ENCODE measurements at places on chromosomes 12 and 14.
A peak's percentile ranks its signal among the peaks of the same experiment; 100 is the strongest.

DNA sequence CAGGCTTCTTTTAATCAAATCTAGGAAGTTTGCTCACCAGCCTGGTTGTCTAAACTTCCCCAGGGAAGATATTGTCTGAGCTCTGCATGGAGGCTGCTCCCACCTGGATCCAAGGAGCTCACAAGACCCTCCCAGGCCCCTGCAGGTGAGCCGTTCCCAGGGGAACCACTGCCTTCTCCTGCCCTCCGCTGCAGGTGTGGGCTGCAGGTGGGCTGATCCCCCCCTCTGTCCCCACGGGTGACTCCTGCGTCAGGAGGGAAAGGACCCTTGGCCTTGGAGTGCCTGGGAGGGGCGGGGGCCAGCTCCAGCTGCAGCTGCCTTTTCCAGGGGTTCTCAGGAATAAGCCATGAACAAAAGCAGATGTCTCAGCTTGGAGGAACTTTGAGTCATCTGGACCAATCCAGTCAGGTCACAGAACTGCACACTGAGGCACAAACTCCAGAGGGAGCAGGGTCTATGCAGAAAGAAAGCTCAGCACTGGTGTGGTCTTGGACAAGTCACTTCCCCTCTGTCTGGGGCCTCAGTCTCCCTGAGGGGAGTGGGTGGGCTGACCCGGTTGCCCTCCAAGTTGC, 246.6 kb upstream of the RTL1 start:
- DNase-seq: no peak

GRCh38 chr12:25995906-25996305, 37.4 kb downstream of the RASSF8 start:
- DNase-seq: no peak

DNA sequence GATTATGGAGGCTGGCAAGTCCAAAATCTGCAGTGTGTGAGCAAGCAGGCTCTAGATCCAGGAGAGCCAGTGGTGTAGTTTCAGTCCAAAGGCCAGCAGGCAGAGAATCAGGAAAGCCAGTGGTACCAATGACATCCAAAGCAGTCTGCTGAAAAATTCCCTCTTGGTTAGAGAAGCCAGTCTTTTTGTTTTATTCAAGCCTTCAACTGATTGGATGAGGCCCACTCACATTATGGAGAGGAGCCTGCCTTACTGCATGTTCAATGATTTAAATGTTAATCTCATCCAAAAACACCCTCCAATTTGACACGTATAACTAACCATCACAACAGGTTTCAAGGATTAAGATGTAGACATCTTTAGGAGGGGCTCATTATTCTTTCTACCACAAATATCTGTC, 49.5 kb upstream of the ZDHHC17 start:
- no peak for DNase-seq

DNA sequence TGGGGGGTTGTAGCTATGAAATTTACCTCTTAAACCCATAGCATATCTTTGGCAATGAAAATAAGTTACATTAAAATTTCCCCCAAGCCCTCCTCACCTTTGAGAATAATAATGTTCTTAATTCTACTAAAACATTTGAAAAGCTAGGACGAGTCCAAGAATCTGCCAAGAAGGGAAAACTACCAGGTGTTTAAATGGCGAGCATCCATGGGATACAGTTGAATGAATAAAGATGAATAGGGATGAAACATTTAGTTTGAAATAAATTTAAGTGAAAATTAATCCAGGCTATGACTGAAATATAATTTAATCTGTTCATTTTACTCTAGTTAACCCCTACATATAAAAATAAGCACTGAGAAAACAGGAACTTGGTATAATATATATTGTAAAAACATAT, 536.7 kb downstream of the FLRT2 start:
- no peak for DNase-seq

- peak; percentile 15 for DNase-seq
Measured at GRCh38 chr14:51369814-51370213, 129.8 kb downstream of the TMX1 start.

GRCh38 chr12:18045446-18045992, 44.5 kb downstream of the RERGL start:
- no peak for DNase-seq

- no peak for DNase-seq
Measured at GRCh38 chr14:66244834-66245233, 241.3 kb upstream of the CCDC196 start.

DNA sequence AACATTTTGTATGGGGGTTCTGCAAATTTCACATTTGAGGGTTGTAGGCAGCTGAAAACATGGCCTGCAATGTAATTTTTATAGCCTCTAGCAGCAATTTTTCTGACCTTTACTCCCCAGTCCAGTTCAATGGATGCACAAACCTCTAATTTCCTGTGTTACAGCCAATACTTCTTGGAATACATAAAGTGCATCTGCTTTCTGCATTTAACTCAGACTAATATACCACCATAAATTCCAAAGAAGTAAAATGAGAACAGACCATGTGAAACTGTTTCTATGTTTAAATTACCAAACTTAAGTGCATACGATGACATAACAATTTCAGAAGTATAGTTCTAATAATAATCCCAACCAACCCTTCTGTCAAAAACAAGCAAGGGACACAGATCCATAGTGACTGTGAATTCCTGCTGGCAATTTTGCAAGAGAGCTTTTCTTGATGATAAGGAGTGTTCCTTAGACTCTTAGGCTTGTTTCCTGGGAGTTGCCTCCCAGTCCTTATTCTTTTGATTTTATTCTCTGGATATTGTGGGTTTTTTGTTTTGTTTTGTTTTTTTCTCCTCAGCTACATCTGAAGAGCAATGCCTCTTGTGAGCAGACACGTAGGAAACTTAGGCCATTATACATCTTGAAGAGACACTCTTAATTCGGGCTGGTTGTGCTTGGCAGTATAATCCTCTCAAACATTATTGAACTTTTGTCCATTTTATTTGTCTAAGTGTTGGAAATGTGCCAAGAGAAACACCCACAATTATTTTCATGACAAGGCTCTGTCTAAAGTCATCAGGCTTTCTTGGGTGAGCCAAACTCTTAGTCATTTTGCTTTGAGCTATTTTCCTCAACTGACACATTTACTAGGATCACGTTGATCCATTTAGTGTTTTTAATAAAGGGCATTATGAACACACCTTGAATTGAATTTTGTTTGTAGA, 51.3 kb upstream of the RERGL start:
- no peak for DNase-seq

DNA sequence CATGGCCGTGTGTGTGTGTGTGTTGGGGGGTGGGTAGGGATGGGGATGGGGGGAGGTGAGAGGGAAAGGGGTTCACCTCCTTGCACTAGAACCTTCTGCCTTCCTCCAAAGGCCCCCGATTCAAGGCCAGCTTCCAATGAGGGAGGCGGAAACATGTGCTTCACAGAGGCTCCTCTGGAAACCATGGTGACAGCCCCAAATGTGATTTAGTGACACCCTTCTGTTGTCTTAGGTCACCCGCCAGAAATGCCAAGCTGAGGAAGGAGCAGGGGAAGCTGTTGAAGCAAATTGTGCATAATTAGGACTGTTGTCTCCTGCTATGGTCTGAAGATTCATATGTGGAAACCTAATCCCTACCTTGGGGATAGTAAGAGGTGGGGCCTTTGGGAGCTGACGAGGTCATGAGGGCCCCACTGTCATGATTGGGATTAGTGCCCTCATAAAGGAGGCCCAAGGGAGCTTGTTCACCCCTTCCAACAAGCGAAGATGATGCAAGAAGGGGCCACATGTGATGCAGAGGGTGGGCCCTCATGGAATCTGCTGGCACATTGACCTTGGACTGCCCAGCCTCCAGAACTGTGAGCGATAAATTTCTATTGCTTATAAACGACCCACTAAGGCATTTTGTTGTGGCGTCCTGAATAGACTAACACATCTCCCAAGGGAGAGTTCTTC, 95.2 kb downstream of the AACS start:
- DNase-seq: no peak

DNA sequence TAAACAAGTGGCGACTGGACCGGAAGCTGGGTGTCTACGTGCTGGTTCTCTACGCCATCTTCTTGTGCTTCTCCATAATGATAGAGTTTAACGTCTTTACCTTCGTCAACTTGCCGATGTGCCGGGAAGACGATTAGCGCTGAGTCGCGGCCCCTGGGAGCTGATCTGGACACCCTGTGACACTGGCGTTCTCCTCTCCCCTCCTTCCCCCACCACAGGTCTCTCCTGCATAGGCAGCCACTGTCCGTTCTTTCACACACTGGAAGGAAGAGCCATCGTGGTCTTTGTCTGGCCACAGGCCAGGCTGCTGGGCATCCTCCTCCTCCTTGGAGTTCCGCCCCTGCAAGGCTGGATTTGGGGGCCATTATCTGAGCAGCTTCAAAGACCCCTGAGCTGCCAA, 20.1 kb upstream of the RIN3 start:
- DNase-seq: no peak

- DNase-seq: peak; percentile 64
Measured at GRCh38 chr12:116943419-116944372, 32.9 kb downstream of the FBXW8 start.

GRCh38 chr14:92421751-92422150, 91.8 kb upstream of the RIN3 start:
- DNase-seq: no peak

DNA sequence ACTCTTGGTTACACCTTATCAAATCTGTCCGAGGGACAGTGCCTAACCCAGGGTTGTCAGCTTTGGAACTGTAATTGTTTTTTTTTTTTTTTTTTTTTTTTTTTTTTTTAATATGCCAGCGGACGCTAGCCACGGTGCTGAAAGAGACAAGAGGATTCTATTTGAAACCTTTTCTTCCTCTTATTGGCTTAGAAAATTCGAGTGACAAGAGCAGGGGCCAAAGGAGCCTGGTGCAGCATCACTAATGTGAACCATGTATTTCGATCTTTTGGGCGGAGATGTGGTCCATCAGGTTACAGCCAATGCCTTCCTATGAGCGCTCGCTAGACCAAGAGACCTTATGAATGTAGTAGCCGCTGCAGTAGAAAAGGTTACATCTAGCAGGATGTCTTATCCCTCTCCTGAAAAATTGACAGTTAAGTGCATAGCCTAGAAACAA, 922 bp downstream of the PTPRR start:
- DNase-seq: no peak

DNA sequence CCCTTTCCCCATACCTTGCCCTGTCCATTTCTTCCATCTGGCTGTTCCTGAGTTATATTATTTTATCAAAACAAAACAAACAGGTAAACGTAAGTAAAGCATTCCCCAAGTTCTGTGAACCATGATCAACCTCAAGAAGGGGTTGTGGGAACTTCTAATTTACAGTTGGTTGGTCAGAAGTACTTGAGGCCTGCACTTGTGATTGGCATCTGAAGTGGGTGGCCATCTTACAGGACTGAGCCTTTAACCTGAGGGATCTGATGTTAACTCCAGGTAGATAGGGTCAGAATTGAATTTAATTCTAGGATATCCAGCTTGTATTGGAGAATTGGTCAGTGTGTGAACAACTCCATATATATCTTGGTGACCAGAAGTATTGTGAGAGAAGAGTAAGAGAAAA, 77.0 kb downstream of the DIO2 start:
- DNase-seq: no peak

DNA sequence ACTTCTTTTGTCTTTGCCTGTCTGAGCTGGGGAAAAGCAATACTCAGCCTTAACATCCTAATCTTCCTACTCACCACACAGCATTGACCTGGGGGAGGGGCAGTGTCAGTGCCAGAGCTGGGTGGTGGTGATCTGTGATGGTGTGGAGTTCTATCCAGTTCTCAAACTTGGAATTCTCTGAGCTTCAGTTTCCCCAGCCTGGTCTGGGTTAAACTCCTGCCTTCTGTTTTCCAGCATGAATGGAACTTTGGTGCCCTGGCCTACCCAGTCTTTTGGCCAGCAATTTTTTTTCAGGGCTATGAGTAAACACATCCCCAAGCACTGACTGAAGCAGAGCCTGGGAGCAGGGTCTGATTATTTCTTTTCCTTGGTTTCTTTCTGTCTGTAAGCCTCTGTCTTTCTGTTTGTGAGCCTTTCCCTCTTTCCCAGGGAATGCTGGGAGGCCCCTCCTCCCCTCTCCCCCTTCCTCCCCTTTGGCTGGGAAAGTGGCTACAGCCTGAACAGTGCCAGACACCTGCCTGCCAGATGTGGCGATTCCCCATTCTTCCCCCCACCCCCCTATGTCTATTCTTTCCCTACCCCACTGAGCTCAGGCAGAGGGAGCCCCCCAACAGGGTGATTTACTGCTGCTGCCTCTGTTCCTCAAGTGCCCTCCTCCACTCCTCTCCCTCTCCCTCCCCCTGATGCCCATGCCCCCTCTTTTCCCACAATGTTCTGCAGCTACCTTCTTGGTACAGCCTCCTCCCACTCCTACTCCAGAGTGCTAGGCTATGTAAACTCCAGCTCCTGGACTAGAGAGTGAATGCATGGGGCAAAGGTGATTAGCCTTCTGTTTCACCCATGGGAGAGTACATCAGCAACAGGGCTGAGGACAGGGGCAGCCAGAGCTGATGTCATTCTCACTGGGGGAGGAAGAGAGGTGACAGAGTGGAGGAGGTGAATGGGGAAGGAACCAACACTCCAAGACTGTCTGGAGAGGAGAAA, 11.1 kb downstream of the GPR84 start:
- DNase-seq: no peak

DNA sequence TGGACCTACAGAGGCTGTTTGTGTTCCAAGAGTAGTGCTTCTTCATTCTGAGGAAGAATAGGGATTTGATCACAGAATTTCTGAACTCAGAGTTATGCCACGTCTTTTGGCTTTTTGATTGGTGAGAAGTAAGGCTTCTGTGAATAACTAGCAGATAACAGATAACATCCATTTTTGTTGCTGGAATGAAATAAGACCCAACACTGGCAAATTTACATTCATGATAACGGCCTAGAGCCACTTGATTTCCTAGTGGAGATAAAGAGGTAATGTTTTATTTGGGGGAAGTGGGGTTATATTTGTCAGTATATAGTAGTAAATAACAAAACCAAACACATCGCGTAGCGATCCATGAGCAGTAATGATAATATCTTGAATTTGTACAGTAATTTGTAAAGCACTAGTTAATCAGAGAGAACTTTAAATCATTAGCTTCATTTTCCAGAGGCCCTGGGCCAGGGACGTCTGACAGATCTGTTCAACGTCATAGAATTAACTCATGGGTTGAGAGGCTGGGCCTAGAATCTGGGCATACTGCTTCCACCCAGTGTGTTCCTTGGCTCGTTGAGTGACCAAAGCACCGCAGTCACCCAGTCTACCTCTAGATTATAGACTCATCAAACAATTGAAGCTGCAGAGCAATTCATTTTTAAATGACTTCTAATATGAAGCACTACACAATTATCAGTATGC, 79.6 kb downstream of the HMGA2 start:
- DNase-seq: peak; percentile 9

GRCh38 chr12:124856132-124856841, 7.4 kb downstream of the SCARB1 start:
- no peak for DNase-seq
